ENCODE measurements at places on chromosomes 5 and 9. TPM values are rescaled to one million over a fixed set of nuclear protein-coding genes. Genes with fewer than 3 reads are reported as not detected.

DNA sequence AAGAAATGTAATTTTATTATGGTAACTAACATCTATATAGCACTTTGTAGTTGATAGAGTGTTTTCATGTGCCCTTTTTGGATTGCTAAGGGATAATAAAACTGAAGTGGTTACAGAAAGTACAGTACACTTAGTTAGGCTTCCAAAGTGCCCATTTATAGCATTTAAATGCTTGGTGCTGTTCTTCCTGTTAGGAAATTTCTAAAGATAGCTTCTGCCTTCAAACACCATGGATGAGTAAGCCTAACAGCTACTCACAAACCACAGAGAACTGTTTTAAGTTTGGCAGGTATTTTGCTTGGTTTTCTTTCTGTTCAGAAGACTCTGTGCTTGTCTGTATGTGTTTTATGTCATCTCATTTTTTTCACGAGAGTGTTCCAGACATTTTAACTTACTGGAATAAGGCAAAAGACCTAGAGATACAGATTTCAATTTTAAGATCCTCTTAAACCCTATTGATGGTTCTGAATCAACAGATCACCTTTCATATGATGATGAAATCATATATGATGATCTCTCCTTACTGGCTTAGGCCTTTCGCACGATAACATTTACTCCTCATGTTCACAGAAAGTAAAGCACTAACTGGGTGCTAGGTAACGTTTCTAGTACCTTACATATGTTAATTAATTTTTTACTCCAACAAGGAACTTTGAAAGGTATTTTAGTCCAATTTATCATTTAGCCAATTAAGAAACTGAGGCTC is 4.4 kb downstream of the RIMOC1 start:
- no peak for DNase-seq

DNA sequence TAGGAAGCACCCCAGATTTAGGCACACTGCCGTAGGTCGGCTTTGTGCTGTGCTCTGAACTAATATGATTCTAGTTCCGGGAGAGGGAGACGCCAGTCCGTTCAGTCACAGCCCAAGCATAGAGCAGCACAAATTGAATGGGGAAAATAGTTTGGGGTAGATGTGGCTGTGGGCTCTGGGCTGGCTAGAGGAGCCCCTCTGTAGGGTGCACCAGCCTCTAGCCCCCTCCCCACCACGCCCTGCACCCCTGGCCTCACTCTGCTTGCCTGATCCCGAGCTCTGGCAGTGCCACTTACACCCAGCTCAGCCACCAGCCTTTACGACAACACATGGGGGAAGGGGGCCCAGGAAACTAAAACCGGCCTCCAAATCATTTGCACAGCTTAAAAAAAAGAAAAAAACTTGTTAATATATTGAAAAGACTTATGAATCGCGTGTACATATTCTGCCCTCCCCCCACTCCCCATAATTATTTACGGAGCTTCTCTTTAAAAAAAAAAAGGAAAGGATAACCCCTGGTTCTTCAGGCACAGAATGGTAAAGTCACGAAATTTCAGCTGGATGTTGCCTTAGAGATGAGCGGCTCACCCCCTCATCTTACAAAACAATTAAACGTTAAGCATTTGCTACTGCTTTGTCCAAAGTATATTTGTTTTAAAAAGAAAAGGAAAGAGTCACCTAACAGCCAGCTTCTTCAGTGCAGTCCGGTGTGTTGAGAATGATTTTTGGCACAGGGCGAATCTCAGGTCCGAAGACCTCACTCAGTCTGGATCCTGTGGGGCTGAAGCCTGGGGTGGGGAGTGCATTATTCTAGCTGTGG is 3.5 kb downstream of the LMX1B start:
- DNase-seq = no peak

DNA sequence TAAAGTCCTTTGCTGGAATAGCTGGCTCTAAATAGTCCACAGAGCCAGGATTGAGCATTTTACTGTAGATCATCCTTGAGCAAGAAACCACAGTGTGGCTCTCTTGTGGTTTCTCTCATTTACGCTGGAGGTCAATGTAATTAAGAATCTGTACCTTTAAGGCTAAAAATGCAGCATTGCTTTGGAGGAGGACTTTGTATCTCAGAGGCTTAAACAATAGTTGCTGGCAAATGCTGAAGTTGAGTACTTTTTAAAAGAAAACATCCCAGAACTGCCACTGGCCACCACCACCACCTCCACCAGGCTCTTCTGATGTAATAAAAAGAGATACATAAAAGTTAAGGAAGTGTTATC is 177.3 kb upstream of the ADAMTSL1 start:
- no peak for DNase-seq

Gene ZNF879
- 5.1 TPM for total RNA-seq

Gene PAEP
- not detected for total RNA-seq

- no peak for DNase-seq
Measured at GRCh38 chr5:40685976-40686486, 6.3 kb downstream of the PTGER4 start.

GRCh38 chr9:126448136-126448535 is 121.5 kb downstream of the MVB12B start:
- no peak for DNase-seq

Gene MARCHF11
- total RNA-seq = not detected

GRCh38 chr9:113910036-113910639 is 34.0 kb downstream of the ZNF618 start:
- DNase-seq = peak; percentile 85

DNA sequence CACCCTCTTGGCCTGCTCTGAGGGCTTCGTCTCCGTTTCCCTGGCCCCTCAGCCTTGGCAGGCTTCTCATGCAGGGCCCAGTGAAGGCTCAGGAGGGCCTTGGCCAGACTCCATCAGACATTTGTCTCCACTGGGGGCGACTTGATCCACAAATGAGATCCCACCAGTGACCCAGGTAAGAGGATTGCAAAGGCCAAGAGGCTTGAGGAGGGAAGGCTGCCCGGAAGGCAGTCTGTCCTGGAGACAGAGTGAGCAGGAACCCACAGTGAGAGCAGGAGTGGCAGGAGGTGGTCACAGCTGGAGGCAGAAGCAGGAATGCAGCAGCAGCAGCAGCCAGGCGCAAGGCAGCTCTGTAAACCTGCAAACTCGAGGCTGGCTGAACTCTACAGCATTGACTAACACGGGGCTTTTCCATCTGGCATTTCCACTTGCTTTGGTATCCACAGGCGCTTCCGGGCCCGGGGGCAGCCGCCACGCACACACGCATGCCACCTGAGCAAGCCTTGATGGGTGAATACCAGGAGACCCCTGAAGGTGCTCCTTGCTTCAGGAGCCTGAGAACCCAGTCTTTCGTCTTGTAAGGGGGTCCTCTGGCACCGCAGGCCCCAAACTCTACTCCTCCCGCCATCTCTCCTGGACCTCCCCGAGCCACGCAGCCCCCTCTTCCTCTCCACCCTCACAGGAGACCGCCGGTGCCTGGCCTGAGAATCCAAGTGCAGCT is 14.7 kb downstream of the MGAT1 start:
- no peak for DNase-seq

GRCh38 chr9:98129451-98129881 is 10.4 kb upstream of the TRIM14 start:
- no peak for DNase-seq

Gene SEMA4D
- 66.2 TPM for total RNA-seq

Gene IRX1
- not detected for total RNA-seq

GRCh38 chr9:36993933-36994764 is 39.9 kb downstream of the PAX5 start:
- DNase-seq = no peak

Gene OGN
- 154 TPM for total RNA-seq

GRCh38 chr9:97907046-97907445 is 15.3 kb downstream of the TRMO start:
- DNase-seq = no peak

GRCh38 chr5:177315411-177315810 is 3.7 kb upstream of the MXD3 start:
- no peak for DNase-seq

GRCh38 chr9:90871327-90871935 is 69.8 kb downstream of the SYK start:
- DNase-seq = no peak

DNA sequence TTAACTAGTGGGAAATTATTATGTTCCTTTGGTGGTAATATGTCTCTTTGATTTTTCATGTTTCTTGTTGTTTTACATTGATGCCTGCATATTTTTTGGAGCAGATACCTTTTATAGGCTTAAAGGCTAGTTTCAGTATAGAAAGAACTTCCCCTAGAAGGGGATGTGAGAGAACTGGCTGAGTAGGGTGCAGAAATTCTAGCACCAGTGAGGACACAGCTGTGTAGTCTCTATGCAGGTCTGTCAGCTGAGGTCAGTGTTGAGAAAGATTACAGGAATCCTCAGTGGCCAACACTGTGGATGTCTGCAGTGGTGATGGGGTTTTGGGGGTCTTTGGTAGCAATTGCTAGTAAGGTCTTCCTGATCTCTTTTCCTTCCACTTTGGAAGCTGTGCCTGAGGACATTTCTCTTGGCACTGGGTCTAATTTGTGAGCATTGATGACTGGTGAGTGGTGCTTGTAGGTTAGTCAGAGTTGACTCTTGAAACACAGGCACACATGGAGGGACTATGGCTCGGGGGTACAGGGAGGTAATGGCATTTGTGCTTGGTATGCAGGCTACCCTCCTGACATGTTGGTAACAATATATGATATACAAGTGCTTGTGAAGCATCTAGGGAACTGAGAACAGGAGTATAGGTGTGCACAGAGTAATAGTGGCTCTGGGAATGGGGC is 221.4 kb downstream of the SPATA31D1 start:
- DNase-seq = no peak

Gene ARID3C
- total RNA-seq = not detected

DNA sequence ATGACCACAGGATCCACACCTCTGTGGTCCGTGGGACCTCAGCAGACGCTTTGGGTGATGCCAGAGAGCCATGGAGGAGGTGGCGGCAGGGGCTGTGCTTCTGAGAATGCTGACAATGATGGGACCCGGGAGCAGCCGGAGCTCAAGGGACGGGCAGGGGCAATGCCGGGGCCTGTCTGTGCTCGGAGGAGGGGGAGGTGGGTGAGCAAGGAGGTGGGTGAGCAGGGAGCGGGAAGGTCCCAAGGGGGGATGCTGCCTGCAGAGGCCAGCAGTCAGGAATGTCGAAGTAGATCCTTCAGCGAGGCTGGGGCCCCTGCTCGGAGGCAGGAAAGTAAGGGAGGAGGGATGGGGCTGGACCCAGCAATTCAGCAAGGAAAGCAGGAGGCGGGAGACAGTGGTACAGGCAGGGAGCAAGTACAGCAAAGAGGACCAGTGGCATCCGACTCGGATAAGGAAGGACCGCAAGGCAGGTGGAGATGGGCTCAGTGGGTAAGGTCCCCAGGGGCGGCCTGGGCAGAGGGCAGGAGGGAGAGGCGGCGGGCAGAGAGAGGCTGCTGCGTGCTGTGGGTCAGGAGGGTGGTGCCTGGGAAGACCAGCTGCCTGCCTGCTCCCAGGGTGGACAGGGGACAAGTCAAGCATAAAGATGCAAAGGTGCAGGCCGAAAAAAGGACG is 49.0 kb downstream of the ADAMTS2 start:
- DNase-seq = no peak

DNA sequence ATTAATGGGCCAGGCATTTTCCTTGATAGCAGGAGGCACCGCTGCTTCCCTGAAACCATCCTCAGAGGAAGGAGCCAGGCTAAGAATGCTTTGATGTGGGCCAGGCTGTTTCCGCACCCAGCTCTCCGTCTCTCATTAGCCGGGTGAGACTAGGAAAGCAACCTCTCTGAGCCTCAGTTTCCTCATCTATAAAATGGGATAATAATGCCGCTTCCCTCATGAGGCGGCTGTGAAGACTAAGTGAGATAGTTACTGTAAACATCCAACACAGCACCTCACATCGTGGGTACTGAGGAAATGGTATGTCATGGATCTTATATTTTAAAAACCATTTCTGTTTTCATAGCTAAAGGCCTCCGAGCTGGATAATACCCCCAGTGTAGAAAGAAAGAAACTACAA is 46.5 kb downstream of the NEK6 start:
- DNase-seq = no peak

Gene MINAR2
- not detected for total RNA-seq

Gene RNF208
- total RNA-seq = 16.8 TPM

GRCh38 chr5:74035521-74035937 is 409.5 kb downstream of the ARHGEF28 start:
- DNase-seq = peak; percentile 27

DNA sequence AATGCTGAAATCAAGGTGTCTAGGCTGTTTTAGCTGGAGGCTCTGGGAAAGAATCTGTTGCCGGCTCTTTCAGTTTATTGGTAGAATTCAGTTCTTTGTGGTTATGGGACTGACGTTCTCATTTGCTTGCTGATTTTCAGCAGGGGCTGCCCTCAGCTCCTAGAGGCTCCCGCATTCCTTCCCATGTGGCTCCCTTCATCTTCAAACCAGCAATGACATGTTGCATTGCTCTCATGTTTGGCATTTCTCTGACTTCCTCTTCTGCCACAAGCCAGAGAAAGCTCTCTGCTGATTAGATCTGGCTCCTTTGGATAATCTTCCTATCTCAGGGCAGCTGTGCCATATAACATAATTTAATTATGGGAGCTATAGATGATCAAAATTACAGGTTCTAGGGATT is 360.3 kb downstream of the LRRC70 start:
- DNase-seq = no peak

DNA sequence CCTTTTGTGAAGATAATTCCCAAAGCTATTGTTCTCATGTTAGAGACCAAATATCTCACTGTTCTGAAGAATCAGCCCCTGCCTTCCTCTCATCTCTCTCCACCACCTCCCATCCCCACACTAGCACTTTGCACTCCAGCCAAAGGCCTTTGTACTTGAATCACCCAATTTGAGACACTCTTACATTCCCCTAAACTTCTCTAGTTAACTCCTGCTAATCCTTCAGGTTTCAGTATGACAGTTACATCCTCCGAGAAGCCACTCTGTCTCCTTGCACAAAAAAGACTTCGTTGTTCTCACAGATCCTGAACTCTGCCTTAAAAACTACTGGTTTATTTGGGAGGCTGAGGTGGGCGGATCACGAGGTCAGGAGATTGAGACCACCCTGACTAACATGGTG is 227.5 kb downstream of the PIK3R1 start:
- DNase-seq = no peak

DNA sequence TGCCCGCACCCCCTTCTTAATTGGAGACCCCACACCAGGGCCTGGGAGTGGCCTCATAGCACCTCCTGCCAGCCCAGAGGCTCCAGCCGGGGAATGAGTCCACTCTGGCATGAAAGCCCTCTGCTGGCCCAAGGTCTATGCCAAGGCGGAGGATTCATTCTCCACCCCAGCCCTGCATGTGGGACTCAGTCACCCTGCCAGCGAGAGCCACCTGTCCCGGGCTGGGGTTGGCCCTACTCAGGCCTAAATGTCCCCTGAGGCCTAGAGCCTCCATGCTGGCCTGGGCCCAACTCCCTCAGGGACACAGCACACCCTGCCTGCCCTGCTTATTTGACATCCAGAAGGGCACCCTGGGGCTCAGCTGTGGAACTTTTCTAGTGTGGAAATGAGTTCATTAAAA is 1.0 kb upstream of the RAPGEF1 start:
- DNase-seq = no peak

- DNase-seq = no peak
Measured at GRCh38 chr5:82863266-82863665, 213.9 kb downstream of the TMEM167A start.

Gene PCDHGA9
- total RNA-seq = 7.5 TPM

Gene CXCL14
- total RNA-seq = 4.7 TPM

Data from mucosa of gallbladder (tissue), 1 donor.